ENCODE measurements at places on chromosomes 7 and 10.

DNA sequence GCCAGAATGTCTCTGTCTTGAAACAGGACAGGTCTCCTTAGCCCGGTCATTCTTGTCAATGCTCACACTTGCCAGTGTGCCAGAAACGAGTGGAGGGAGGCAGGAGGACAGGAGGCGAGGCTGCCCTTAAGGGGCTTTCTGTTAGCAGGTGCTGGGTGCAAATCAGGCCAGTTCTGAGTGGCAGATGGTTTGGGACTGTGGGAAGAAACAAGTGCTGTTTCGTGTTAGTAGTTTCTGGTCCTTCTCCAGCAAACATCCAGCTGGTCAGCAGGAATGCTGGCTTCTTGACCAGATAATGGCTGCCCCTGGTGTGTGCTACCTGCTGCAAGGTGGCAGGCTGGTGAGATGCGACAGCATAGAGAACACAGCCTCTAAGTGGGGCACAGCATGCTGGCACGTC is 8.2 kb upstream of the NDUFB2 start:
- DNase-seq, result no peak

GRCh38 chr7:43754596-43754995 is 3.9 kb upstream of the BLVRA start:
- no peak for DNase-seq

- no peak for DNase-seq
Measured at GRCh38 chr7:2583798-2584580, 25.2 kb downstream of the IQCE start.

DNA sequence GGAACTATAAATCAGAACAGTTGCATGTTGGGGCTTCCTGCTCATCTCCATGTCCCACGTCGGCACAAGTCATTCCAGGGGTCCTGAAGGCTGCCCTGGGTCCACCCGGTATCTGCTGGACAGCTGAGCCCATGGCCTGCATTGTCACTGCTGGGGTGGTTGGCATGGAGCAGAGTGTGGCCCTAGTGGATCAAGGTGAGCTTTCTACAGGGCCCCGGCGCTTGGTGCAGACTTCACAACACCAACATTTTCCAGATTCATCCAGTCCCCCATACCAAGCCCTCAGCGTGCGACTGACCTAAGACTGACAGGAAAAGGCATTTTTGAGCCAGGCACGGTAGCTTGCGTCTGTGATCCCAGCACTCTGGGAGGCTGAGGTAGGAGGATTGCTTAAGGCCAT is 175.5 kb upstream of the LYZL2 start:
- DNase-seq, result no peak

GRCh38 chr10:25130906-25131305 is 43.9 kb upstream of the GPR158 start:
- no peak for DNase-seq

GRCh38 chr7:117271566-117271965 is 51.3 kb downstream of the WNT2 start:
- DNase-seq, result no peak

Measured in stimulated activated CD4-positive, alpha-beta T cell treated with anti-CD3 and anti-CD28 coated beads, Interleukin-15, amount 100 ng/mL, for 1 hour (primary cell).